ENCODE measurements at places on chromosomes 5 and 9. TPM values are rescaled to one million over a fixed set of nuclear protein-coding genes. Genes with fewer than 3 reads are reported as not detected.

The MELK gene
- total RNA-seq, result 71.7 TPM

The CDHR2 gene
- 0.05 TPM for total RNA-seq

The SEPTIN8 gene
- total RNA-seq, result 16.5 TPM

The QRFP gene
- total RNA-seq, result not detected

The ACTBL2 gene
- 0.05 TPM for total RNA-seq

The SOHLH1 gene
- total RNA-seq, result not detected

The SELENOP gene
- 0.22 TPM for total RNA-seq

The IFNB1 gene
- total RNA-seq, result not detected

The RMND5B gene
- total RNA-seq, result 28.7 TPM

The RAD23B gene
- total RNA-seq, result 130 TPM

The PLAC8L1 gene
- 0.38 TPM for total RNA-seq

All from A549 treated with dexamethasone at 1 μM for 4 hours (cell line).